ENCODE measurements at places on chromosomes 13 and 19. TPM values are rescaled to one million over a fixed set of nuclear protein-coding genes. Genes with fewer than 3 reads are reported as not detected.

The ZNF667 gene
- total RNA-seq = 8.9 TPM

The ZNF564 gene
- 13.2 TPM for total RNA-seq

The PRTN3 gene
- not detected for total RNA-seq

The FFAR3 gene
- not detected for total RNA-seq
